ENCODE measurements at places on chromosomes 5 and 9.

DNA sequence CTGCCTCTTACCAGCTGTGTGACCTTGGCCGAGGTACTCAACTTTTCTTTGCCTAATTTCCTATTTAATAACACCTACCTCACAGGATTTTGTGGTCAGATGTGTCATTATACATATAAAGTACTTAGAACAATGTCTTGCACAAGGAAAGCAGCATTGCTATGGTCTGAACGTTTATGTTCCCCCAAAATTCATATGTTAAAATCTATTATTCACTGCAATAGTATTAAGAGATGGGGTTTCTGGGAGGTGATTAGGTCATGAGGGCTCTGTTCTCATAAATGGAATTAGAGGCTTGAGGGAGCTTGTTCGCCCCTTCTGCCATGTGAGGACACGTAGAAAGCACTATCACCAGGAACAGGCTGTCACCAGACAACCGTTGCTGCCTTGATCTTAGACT lies 10.9 kb upstream of the RNF145 start:
- no peak for DNase-seq

GRCh38 chr5:50715001-50715400 lies 48.6 kb downstream of the PARP8 start:
- no peak for DNase-seq

- no peak for DNase-seq
Measured at GRCh38 chr9:27183701-27184100, 74.7 kb downstream of the TEK start.

GRCh38 chr5:105872569-105873270 lies 1798.0 kb downstream of the EFNA5 start:
- DNase-seq, result no peak

- DNase-seq, result no peak
Measured at GRCh38 chr9:133528876-133529241, 4.1 kb upstream of the MYMK start.

- DNase-seq, result no peak
Measured at GRCh38 chr5:10513501-10514442, 50.1 kb upstream of the ANKRD33B start.

- DNase-seq, result no peak
Measured at GRCh38 chr5:84218546-84218945, 166.1 kb downstream of the EDIL3 start.

DNA sequence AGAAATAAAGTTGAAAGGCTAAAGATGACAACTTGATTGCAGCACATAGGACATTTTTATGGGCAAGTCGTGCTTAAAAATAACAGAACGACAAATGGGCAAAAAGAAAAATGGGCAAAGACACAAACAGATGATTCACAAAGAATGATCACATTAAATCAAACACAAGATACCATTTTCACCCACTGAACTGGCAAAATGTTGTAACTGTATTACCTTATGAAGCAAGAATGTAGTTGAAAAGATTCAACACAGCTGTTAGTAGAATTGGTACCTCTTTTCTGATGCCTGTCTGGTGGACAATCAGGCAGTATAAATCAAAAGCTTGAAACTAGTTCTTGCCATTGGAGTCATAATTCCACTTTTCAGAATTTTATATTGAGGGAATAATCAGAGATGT lies 81.0 kb upstream of the PALM2AKAP2 start:
- no peak for DNase-seq

GRCh38 chr5:7628248-7628647 lies 222.7 kb downstream of the CFAP90 start:
- no peak for DNase-seq
